ENCODE measurements at places on chromosomes 1 and 21.

GRCh38 chr21:43782431-43783097 lies 6.5 kb upstream of the CSTB start:
- no peak for DNase-seq

DNA sequence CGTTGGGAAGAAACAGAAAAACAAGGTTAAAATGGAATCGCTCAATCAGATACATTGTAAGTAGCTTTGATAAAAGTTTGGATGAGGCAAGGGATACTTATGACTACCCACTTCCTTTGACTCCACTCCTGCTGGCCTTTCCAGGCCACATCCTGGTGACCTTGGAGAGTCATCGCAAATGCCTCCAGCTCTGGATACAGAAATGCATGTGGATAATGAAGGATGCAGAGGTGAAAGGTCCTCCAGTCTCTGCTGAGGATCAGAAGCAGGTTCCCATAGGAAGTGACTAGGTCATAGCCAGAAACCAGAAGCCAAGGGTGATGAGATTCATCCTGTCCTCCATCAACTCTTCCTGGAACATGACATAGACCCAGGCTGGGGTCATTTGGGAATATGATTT lies 6.2 kb upstream of the CAMK1G start:
- DNase-seq, result no peak

DNA sequence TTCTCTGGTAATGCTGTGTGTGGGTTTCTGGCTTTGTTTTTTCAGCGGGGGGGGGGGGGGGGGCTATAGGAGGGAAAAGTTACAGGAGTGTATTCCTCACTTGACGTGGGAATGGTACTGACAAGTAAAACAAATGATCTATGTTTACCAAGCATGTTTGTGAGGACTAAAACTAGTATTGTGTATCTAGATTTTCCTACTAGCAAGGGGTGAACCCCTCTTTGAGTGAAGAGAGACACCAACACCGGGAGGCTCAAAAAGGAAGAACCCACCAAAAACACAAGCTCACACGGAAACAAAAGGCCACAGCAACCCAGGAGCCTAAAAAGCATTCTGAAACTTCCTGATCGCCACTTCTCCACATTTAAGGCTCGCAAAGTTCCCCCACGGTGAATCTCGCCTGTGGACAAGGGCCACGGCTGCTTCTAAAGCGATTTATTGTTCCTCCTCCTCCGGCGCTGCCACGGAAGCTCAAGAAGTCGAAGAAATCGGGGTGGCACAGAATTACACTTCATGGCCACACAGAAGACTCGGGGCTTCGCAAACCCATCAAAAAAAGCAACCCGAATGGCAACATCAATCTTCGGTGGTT lies 703 bp downstream of the PUM1 start:
- no peak for DNase-seq

DNA sequence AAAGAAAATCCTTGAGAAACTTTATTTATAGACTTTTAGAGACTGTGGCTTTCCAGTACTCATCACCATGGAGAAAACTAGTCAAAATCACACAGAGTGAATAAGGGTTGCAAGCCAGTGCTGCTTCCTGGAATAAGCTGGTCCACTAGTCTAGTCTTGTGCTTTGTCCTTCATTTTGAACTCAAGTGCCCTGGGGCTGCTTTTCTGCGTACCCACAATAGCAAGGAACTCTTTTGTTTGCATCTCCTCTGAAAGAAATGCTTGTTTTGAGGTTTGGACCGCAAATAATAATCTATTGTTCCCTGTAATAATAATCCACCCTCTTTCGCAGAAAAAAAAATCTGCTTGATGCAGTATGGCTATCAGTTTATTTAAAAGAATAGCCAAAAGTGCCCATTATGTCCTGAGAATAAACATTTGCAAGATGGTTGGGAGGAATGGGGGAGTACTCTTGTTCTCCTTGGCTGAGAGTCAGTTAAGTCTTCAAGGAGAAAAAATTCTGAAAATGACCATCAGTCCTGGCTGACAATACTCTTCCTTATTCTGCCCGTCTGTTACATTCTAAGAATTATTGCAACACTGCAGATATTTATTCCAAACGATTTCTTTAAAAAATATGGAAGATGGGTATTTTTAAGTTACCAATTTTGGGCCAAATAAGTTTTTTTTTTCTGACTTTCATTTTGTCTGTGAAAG lies 41.9 kb downstream of the MPZL1 start:
- DNase-seq, result no peak

- no peak for DNase-seq
These were observed 207.7 kb downstream of the BARHL2 start for GRCh38 chr1:90509225-90510048.

DNA sequence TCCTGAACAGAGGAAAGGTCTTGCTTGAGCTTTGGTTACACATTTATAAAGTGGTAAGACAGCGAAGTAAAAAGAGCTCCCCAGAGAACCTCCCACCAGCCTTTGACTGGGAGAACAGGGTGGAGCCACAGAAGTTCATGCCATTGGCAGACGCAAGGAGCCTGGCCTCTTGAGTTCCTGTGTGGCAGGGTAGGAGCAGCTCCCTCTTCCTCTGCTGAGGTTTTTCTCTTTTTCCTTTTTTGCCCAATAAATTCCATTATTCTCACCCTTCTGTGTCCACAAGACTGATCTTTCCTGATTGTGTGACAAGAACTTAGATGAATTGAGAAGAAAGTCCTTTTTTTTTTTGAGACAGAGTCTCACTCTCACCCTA lies 4.3 kb downstream of the THEM4 start:
- DNase-seq, result no peak

DNA sequence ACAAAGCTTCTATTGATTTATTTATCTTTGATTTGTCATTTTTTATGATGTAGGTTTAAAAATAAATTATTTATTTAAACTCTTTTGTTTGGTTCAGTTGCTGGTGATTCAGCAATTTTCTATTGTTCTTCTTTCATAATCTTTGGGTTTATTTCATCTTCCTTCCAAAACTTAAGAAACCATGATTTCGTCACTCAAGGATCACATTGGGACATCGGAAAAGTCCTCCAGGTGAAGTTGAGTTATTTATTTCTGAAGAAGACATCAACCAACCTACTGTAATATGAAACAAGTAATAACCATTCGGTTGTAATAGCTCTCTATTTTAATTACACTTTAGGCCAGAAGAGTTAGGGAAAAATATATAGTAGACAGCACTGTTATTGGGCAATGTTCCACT lies 23.0 kb upstream of the WLS start:
- DNase-seq, result no peak

- no peak for DNase-seq
These were observed 46.0 kb downstream of the TRAPPC10 start for GRCh38 chr21:44057960-44058651.

- no peak for DNase-seq
These were observed 8.6 kb downstream of the RO60 start for GRCh38 chr1:193068013-193068412.

DNA sequence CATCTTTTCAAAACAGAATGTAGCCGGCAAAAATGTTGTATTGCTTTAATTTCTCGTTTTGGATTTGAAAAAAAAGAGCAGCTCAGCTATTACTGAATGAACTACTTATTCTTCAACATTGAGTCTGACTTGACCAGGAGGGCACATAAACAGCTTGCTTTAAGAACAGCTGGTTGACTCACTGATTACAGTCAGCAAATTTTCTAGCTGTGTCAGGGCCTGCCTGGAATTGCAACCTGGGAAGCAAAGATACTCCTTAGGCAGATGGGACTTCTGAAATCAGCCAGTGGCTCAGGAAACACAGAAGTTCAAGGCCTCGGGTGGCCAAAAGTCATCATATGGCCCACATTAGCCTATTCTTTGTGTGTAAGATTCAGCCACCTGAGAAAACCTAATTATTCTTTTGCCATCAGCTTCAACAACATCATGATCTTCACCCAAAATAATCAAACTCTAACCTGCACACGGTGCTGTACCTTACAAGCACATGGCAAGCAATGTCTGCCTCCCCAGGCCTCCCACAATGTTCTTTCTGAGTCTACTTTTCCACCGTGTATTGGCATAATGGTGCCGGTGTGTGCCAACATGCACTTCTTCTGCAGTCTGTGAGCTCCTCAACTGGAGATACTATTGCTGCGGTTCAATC lies 307.2 kb downstream of the HHIPL2 start:
- no peak for DNase-seq

GRCh38 chr1:85612704-85613361 lies 32.3 kb downstream of the CCN1 start:
- DNase-seq, result no peak

Data from stimulated activated CD8-positive, alpha-beta memory T cell treated with anti-CD3 and anti-CD28 coated beads, Interleukin-4, amount 100 ng/mL, for 1 hour (primary cell).